ENCODE measurements at places on chromosomes 1 and 21.

DNA sequence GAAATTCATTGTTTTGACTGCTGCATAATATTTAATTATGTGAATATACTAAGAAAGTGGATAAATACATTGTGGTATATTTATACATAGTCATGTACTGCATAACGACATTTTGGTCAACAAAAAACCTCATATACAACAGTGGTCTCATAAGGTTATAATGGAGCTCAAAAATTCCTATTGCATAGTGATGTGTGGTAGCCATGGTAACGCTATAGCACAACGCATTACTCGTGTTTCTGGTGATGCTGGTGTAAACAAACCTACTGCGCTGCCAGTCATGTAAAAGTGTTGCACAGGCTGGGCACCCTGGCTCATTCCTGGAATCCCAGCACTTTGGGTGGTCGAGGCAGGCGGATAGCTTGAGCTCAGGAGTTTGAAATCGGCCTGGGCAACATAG is 52.6 kb upstream of the NHLH2 start:
- no peak for DNase-seq

DNA sequence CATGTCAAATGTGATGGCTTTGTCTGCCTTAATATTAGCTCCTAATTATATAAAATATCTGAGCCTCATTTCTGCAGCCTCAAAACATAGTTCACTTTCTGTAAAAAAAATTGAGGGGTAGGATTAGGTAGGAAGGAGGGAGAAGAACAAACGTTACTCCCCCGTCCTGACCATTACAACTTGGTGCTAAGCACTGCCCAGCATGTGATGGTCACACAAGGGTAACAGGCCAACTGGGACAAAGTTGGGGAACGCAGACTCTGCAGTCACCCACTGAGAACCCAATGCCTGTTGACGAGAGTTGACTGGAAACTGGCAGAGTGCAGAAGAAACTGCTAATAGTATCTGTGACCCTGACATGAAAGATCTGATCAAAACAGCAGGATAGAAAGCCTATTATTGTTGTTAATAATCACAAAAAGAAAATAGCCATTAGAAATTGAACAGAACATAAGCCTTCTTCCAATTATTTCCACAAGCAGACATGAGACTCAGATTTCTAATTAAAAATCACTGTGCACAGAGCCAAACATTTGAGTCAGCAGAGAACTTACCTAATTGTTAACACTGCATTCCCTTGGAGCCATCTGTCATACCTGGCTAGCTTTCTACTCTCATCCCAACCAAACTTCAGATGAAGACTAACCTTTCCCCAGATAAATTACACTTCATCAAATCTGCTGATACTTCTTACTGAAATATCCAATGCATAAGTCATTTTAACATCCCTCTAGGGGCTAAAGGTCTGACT is 5.5 kb downstream of the SORT1 start:
- DNase-seq: no peak

- DNase-seq: no peak
These were observed 11.7 kb upstream of the SYPL2 start for GRCh38 chr1:109454497-109455133.

GRCh38 chr1:36590771-36591170 is 108.1 kb upstream of the CSF3R start:
- no peak for DNase-seq

DNA sequence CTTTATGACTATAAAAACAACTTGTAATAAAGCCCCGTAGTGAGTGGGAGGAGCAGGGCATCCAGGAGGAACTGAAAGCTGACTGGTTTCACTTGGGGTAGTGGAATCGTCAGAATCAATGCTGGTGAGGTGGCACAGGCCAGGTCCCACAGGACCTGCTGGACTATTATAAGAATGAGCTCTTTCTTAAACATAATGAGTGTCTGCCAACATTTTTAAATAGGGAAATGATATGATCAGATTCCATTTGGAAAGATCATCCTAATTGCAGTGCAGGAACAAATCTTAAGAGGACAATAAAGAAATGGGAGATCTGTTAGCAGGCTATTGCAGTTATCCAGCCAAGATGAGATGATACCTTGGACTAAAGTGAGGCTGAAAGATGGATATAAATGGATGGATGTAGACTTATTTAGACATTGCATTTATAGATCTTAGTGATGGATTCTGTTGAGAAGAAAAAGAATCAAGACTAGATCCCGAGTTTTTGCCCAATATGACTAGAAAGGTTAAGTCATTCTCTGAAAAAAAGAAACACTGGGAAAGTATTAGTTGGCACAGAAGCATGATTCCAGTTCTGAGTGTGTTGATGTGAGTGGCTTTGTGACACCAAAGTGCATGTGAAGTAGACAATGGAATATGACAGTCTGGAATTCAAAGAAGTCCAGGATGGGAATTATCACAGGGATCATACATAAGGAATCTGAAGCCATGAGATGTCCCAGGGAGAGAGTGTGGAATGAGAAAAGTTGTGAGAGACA is 153.3 kb upstream of the SGIP1 start:
- no peak for DNase-seq

- no peak for DNase-seq
These were observed 48.4 kb upstream of the C1orf198 start for GRCh38 chr1:230916587-230917283.

GRCh38 chr1:160169553-160170399 is 18.4 kb downstream of the ATP1A4 start:
- DNase-seq: no peak

DNA sequence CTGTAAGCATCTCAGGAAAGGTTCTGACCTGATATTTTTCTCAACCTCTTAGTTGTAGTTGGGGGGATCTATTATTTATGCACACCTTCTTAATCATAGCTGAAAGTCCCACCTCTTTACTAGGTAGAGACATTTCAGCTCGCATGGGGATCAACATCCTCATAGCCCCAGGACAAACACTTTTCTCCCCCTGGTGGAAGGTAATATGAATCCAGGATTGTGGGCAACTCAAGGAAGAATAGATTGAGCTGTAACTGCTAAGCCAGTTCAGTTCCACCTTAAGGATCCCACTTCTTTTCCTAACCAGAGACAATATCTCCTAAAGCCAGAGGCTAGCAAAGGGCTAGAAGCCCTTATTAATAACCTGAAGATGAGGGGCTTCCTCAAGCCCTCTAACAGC is 25.4 kb upstream of the SMYD3 start:
- DNase-seq: no peak

- DNase-seq: no peak
These were observed 281.1 kb downstream of the DNM3 start for GRCh38 chr1:172122381-172122780.

- no peak for DNase-seq
These were observed 26.2 kb downstream of the STUM start for GRCh38 chr1:226574591-226575435.

GRCh38 chr1:29804181-29804899 is 568.0 kb downstream of the PTPRU start:
- no peak for DNase-seq
